Progenitor cell of endocrine pancreas (in vitro differentiated cells): ENCODE measurements at places on chromosomes 1 and 21.

GRCh38 chr1:214623430-214623829 is 20.4 kb downstream of the CENPF start:
- DNase-seq = no peak

DNA sequence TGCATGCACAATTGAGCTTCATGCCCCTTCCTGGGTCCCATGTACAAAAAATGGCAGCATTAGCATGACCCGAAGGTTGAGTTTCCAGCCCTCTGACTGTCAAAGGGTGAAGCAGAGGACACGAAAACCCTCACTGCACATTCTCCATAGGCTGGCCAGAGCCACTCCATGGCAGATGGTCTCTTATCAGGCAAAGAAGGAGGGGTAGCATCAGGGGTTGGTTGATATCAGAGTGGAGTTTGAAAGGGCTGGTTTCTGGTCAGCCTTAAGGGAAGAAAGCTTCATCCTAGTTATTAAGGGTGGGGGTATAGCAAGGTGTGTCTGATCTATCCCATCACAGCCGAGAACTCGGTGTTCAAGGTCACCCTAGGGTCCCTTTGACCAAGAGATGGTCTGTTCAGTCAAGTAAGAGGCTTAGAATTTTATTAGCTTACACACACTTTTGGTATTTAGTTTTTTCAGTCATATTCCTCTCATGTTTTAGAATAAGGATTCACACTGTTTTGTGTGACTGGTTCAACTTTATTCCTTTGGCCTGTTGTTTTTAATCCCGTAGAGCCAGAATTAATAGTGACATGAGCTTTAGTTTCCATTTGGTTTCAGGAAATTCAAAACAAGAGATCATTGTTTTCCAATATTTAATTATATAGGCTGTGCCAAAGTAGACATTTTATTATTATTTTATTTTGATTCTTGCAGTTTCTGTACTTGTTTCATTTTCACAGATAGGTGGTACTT is 199.9 kb upstream of the FMN2 start:
- no peak for DNase-seq

- no peak for DNase-seq
Observed at GRCh38 chr1:186577216-186577615, 103.0 kb downstream of the PTGS2 start.

- DNase-seq = no peak
Observed at GRCh38 chr1:225119307-225119706, 189.8 kb downstream of the DNAH14 start.

DNA sequence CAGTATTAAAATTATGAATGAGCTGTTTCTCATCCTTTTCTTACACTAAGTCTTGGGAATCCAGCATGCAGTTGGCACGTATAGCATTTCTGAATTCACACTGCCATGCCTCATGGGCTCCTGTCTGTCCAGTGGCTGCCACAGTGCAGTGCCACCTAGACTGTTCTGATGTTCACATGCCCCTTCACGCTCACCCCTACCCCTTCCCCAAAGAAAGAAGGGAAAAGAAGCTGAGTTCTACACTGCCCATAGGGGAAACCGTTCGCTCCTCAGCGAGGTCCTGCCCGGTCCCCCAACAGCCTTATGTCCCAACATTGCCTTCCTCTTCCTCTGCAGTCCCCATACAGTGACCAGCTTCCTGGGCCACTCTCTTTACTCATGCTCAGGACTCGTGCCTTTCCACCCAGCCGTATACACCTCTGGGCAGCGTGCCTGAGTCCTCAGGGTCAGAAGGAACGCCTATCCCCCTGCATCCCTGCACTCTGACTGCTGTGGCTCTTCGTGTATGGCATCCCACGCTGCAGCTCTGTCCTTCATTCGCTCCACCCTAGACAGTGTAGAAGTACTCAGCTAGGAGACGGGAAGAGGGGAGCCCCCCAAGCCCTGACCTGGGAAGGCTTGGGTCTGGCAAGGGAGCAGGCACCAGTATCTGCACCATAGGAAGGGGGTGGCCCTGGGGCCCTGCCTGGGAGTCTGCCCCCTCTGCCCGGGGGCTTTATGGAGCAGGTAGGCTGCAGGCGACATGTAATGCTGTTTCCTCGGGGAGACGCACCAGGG is 24.1 kb upstream of the ARF1 start:
- DNase-seq = no peak

DNA sequence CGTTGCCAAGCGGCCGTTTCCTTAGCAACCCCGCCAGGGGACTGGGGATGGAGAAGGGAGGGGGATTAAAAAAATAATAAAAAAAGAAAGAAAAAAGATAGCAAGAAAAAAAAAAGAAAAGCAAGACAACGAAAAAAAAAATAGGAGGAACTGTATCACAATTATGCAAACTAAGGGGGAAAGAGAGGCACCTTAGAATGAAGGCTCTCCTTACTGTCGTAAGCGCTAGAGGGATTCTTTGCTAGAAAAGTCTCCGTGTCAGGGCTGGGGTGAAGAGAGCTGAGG is 625 bp upstream of the NEGR1 start:
- DNase-seq = no peak

DNA sequence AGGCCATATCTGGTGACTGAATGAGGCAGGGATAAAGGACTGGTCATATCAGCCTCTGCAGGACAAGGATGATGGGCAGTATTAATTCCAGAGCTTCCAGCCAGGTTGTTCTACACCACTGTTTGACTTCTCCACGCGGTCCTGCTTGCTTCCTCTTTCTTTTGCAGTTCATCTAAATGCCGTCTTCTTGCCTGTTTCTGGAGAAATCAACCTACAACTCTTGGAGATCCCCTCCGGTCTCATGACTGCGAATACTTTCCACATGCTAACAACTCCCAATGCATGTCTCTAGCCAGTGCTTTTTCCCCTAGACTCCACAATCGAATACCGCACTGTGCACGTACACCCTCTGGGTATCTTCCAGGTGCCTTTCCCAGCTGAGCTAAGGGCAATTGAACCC is 14.1 kb upstream of the TIAM1 start:
- no peak for DNase-seq

DNA sequence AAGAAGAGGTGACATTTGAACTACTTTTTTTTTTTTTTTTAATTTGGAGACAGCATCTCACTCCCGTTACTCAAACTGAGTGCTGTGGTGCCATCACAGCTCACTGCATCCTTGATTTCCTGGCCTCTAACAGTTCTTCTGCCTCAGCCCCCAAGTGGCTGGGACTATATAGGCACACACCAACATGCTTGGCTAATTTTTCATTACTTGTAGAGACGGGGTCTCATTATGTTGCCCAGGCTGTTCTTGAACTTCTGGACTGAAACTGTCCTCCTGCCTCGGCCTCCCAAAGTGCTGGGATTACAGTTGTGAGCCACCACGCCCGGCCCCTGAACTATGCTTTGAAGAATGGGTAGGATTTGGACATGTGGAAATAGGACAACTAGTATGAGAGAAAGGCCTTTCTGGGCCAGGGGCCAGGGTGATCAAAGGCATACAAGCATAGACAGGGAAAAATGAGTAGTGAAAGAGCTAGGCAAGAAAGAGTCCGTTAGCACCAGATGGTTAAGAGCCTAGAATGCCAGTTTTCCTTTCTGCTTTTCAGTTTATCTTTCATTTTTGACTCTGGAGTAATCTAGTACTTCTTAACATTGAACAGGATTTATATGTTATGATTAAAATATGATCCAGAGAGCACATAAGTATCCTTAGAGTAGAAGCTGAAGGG is 6.3 kb downstream of the RABGAP1L start:
- DNase-seq = no peak
